ENCODE measurements at places on chromosomes 6 and 20.

- no peak for DNase-seq
Measured at GRCh38 chr6:91167846-91168245, 581.0 kb upstream of the MAP3K7 start.

- no peak for DNase-seq
Measured at GRCh38 chr6:7912024-7912423, 1.4 kb upstream of the TXNDC5 start.

DNA sequence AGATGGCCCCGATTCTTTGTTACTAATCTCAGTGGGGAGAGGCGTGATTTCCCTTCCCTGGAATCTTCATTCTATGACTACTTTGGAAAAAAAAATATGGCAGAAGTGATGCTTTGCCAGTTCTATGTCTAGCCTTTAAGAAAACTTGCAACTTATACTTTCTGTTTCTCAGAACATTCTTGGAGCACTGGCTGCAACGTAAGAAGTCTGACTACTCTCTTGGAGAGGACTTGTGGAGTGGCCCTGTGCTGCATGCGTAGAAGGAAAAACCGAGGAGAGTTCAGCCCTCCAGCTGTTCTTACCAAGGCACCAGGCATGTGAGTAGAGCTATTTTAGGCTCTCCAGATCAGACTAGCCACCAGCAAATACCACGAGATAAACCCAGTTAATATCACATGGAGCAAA, 77.6 kb upstream of the STXBP5 start:
- no peak for DNase-seq

GRCh38 chr6:151805286-151805840, 2.1 kb upstream of the ESR1 start:
- no peak for DNase-seq

GRCh38 chr20:1758765-1759164, 101.2 kb upstream of the SIRPG start:
- DNase-seq: no peak

DNA sequence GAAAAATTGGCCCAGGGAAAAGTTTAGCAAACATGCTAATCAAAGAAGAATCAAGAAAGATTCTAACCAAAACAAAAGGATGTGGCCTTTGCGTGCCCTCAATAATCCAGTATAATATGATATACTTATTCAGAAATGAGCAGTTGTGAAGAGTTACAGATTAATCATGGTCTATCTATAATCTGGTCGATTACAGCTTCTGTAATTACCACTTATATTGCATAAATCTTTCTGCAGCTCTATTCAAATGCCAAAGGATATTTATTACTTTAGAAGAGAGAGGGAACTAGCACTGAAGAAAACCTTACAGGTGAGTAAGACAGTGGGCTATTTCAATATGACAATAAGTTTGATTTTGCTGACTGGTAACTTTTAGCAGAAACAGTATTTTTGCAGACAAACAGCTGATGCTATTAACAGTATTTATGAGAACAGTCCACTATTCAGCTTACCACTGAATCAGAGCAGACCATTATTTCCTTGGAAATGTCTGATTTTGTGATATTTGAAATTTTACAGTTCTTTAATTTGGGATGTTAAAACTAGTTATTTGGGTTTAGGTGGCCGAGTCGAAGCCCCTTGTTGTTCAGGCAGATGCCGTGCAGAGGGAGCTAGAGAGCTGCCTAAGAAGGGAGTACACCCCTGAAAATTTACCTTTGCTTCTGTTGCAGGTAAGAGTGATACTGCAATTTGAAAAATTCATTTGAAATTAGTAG, 92.2 kb downstream of the CEP57L1 start:
- peak; percentile 71 for DNase-seq

DNA sequence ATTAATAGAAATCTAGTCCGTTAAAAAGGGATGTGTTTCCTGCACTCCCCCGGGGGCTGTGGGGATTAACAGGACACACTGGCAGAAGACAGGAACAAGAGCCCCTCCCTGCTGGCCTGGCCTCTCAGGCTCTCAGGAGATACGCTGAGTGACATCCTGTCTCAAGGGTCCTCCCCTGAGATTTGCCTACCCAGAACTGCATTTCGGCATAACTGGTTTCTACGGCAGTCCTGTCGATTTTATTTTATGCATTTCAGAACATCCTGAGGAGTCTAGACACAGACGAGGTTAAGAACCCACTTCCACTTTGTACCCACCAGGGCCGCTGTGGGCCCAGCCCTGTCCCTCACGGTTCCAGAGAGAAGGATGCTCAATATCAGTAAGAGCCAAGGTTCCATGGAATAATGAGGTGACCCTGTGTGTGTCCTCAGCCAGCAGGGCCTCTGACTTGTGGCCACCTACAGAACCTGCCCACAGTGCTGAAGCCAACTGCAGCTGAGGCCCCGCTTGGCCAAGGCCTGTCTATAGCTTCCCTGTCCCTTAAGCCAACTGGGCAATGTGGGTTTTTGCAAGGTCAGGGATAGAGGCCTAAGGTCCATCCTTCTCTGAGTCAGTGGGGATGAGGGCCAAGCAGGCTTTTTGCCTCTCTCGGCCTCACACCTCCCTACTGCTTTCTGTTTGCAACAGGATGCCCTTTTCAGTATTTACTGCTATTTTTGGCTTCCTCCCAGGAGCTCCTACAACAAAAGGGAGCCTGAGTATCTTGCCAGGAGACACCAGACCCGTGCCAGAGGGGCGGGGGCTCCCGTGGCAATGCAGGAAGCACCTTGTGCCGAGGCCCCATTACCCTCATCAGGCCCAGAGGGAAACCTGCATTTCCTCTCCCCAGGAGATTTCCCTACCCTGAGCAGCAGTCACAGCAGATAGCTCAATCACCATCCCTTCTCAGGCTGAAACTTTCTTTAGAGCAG, 14.7 kb downstream of the UQCC2 start:
- DNase-seq: peak; percentile 41

GRCh38 chr6:32982702-32983492, 14.5 kb downstream of the BRD2 start:
- no peak for DNase-seq

GRCh38 chr6:168167431-168168315, 88.7 kb upstream of the FRMD1 start:
- DNase-seq: no peak

DNA sequence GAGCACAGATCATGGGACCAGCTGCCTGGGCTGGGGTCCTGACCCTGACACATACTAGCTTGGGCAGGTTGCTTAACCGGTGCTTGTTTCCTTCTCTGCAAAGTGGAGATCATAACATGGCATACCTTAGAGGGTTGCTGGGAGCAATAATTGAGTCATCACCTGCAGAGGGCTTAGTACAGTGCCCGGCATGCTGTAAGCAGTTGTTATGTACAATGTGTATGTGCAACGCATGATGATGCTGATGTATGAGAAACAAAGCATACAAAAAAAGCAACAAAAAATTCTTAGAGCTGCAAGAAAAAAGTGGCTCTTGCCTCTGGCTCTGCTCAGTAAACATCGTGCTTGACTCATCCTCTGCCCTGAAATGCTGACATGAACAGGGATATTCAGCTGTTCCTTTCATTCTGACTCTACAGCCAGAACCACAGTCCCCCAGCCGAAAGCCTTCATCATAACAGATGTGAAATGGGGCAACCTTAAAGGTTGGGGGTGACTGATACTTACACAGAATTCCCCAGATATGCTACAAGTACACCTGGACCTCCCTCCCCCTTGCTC, 91.7 kb downstream of the CLIC5 start:
- no peak for DNase-seq

DNA sequence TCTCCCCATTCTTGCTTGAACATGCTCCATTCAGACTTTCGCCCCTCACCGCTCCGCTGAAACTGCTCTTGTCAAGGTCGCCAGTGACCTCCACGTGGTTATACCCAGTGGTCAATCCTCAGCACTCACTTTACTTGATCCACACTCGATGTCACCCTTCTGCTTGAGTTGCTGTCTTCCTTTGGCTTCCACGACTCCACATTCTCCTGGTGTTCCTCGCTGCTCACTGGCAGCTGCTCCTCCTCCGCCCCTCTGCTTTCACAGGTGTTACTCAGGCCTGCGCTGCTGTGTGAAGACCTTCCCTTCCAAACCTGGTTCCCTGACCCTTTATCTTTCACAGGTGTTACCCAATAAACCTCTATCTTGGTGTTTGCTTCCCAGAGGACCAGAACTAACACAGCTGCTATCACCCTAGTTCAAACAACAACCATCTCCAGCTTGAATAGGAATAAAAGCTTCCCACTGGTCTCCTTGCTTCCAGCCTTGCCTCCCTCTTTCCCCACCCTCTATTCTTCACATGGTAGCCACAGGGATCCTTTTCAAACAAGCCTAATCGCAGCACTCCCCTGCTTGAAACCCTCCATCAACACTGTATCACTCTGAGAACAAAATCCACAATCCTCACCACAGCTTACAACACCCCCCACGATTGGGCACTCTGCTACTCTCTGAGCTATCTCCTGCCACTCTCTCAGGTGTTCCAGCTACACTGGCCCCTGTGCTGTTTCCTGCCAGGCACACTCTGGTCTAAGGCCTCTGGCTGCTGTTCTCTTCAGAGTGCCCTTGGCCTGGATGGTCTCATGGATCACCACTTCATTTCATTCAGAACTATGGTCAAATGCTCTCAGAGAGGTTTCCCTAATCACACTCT, 10.7 kb downstream of the PPIL1 start:
- DNase-seq: no peak

GRCh38 chr6:163182696-163183095, 231.8 kb upstream of the QKI start:
- no peak for DNase-seq

- no peak for DNase-seq
Measured at GRCh38 chr6:95576998-95577303, 384 bp upstream of the MANEA start.

GRCh38 chr6:47247227-47247797, 62.4 kb downstream of the TNFRSF21 start:
- DNase-seq: no peak

DNA sequence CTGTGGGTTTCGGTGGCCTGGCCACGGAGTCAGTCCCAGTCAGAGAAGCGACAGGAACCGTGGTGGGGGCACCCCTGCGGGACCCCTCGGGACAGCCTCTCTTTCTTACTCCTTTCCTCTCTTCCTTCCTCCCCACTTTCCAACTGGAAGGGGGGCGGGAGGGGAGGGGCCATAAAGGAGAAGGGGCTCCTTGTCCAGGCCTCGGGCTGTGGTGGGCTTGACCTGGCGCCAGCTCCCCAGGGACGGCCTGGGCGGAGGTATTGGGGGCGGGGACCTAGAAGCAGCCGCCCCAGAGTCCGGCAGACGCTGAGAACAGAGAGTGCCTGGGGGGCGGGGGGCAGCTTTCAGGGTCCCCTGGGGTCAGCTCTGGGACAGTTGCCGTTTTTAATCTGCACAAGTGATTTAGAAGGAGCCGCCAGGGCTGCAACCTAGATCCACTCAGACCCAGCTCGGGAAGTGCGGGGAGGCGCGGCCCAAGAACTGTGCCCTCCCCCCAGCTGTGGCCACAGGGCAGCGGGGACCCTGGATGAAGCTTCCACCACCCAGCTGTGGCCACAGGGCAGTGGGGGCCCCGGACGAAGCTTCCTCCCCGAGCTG, 6.4 kb upstream of the ABHD16B start:
- no peak for DNase-seq
